ENCODE measurements at places on chromosomes 6 and 20.

DNA sequence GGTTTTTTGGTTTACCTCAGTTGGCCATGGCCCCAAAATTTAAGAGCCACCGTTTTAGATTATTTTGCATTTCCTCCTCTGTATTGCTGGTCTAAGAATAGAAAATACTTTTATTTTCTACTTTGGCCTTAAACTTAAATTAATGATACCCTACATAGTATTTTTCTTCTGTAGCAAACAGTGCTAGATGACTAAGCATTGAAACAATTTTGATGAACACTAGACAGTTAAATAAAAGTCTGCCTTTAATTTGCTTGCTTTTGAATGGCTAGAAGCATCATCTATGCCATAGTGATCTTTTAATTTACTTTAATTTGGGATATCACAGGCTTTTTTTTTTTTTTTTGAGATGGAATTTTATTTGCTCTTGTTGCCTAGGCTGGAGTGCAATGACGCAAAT lies 106.4 kb downstream of the CD109 start:
- DNase-seq, result no peak

DNA sequence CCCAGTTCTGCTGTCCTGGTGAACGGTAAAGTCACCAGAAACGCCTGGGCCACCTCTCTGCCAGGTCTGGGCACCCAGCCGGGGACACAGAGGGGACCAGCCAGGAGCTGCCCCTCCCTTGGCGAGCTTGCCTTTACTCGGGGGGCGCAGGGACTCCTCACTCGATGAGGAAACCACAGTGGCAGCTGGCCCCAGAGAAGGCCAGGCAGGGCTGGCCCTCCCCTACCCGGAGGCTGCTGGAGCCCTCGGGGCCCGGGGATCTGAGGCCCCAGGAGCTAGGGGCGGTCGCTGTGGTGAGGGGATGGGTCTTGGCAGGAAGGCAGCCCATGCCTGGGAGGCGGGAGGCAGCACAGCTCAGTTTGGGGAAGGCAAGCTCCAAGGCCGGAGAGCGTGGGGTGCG lies 80.4 kb upstream of the SLCO4A1 start:
- DNase-seq, result no peak

- no peak for DNase-seq
These were observed 45.2 kb downstream of the ANKEF1 start for GRCh38 chr20:10079964-10080363.

- no peak for DNase-seq
These were observed 90.0 kb downstream of the ATP9A start for GRCh38 chr20:51678026-51678697.

GRCh38 chr20:12913781-12914443 lies 94.9 kb upstream of the SPTLC3 start:
- no peak for DNase-seq

Data from activated CD4-positive, CD25-positive, alpha-beta regulatory T cell treated with anti-CD3 and anti-CD28 coated beads, Interleukin-2, amount 50 U/mL, for 16 hours (primary cell).